ENCODE measurements at places on chromosomes 4 and X.

DNA sequence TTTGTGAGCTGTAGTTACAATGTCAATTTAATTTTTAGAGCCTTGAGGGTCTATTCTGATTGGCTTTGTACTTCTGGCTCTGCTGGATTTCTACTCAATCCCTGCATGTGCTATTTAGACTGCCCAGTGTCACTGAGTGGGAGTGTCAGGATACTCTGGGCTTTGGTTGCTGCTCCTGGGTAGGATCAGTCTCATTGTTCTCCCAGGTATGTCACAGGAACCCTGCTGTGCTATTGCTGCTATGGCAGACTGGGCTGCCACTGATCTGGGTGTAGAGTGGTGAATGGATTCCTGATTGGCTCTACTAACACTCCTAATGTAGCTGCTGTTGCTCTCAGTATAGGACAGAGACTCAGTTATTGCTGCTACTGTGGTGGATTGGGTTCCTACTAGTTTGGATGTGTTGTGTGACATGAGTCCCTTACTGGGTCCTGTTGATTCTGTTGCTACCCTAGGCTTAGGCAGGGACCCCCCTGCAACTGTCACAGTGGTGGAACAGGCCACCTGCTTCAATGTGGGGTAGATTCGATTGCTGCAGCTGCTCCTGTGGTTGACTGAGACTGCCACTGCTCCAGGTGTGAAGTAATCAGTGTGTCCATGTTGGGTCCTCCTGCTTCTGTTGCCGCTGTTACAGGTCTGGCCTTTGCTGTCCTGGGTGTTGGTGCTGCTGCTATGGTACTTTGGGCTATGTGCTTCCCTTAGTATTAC lies 707.8 kb upstream of the AMOT start:
- no peaks in the 10 kb centered on the region for H3K4me1 ChIP-seq
- no peak for DNase-seq
- no peaks in the 10 kb centered on the region for H3K27me3 ChIP-seq

DNA sequence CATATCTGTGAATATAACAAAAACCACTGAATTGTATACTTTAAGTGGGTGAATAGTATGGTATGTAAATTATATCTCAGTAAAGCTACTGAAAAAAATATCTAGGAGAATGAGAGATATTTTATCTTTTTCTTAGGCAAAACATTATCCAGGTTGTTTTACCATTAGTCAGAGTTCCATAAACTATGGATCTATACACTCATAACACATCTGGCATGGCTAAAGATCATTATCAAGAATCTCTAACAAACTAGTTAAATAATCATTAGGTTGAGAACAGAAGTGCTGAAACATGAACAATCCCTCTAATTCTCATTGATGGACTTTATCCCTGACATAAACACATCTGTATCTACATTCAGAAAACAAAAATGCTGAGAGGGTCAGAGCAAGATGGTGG lies 15.6 kb downstream of the MED14 start:
- H3K27me3 ChIP-seq: no peaks in the 10 kb centered on the region
- H3K4me3 ChIP-seq: no peak overlapping the region
- no peak overlapping the region for H3K27ac ChIP-seq

- H3K36me3 ChIP-seq: no peaks in the 10 kb centered on the region
- no peak overlapping the region for H3K27ac ChIP-seq
- H3K4me3 ChIP-seq: no peak overlapping the region
- DNase-seq: no peak
- H3K4me1 ChIP-seq: no peaks in the 10 kb centered on the region
- H3K27me3 ChIP-seq: no peaks in the 10 kb centered on the region
These were observed 82.4 kb downstream of the CNGA2 start for GRCh38 chrX:151816934-151817333.

DNA sequence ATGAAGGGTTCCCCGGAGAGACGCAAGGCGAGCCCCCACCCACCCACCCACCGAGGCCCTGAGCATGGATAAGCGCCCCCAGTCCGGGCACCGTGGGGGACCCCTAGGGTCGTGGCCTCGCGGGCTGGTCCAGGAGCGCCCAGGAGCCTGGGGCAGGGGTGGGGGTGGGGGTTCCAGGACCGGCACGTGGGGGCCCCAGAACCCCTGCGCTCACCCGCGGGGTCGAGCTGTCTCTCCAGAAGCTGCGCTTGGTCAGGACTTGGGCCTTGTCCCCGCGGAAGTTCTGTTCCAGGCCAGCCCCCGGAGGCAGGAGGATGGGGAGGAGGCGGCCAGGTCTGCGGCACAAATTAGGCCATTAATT lies 11.2 kb upstream of the SHOX start:
- H3K4me3 ChIP-seq: no peak overlapping the region
- no peak overlapping the region for H3K27ac ChIP-seq
- H3K4me1 ChIP-seq: peaks cover 3% of the 10 kb centered on the region
- no peaks in the 10 kb centered on the region for H3K36me3 ChIP-seq
- DNase-seq: no peak

DNA sequence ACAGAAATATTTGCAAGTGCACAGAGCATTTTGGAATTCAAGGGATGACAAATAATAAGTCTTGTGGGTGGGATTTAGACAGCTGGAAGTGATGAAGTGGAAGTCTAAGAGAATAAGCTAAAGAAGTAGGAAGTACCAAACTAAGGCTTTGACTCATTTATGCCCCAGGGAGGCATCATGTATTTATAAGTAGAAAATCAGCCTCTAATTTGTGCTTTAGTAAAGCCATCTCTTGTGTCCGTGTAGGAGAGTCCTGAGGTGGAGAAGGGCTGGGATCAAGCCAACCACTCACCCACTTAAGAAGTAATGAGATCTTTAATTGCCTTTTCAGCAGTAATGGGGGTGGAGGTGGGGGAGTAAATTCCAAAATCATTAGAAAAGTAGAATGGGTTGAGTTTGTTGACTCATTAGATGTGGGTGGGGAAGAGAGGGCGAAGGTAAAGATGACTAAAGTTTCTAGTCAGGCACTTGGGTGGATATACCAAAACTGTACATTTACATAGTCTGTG lies 356.7 kb downstream of the STIM2 start:
- no peaks in the 10 kb centered on the region for H3K27me3 ChIP-seq
- no peak for DNase-seq
- H3K4me3 ChIP-seq: no peak overlapping the region
- no peaks in the 10 kb centered on the region for H3K36me3 ChIP-seq
- no peak overlapping the region for H3K27ac ChIP-seq

- no peak for DNase-seq
- H3K27me3 ChIP-seq: no peaks in the 10 kb centered on the region
- no peak overlapping the region for H3K4me3 ChIP-seq
These were observed 372.5 kb downstream of the AFF2 start for GRCh38 chrX:148872881-148873280.
